Stimulated activated effector memory CD8-positive, alpha-beta T cell treated with anti-CD3 and anti-CD28 coated beads, Interleukin-12 subunit alpha, Interleukin-12 subunit beta, amount 100 ng/mL, for 72 hours (primary cell): ENCODE measurements at places on chromosomes 2 and 18.

GRCh38 chr2:134451347-134451630 is 197.4 kb downstream of the MGAT5 start:
- DNase-seq, result no peak

DNA sequence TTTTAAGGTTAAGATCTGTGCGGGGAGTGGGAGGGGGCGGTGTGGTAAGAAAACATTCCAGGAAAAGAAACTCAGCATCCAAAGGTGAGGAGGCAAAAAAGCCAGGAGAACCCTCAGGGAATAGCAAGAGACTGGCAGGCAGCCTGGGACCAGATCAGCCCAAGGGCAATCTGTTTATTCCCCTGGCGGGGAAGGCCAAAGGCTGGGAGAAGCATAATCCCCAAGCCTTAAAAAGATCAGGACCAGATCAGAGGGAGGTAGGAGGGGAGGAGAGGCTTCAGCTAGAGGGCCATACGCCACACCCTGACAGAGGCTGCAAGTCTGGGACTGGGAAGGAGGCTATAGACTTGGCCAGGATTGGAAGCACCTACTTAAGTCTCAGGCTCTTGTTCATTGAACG is 163.0 kb upstream of the PXDN start:
- DNase-seq, result no peak

DNA sequence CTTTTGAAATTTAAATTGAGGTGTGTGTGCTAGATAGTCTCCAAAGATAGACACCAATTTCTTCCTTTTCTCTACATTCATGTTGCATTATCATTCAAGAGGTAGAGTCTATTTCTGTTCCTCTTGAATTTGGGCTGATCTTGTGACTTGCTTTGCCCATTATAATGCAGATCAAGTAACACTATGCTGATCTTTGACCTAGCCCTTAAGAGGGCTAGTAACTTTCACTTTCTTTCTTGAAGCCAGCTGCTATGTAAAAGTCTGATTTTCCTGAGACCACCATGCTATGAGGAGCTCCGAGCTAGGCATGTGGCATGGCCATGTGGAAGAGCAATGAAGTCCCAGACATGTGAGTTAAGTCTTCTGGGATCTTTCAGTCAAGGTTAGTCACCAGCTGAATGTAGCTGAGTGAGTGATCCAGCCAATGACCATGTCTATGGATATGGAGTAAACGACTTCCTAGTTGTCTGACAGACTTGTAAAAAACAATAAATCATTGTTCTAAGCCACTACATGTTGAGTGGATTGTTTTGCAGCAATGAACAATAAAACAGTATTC is 189.4 kb upstream of the CWC22 start:
- no peak for DNase-seq

GRCh38 chr2:174587579-174587978 is 10.0 kb downstream of the WIPF1 start:
- no peak for DNase-seq
